ENCODE measurements at places on chromosomes 13 and 19. TPM values are rescaled to one million over a fixed set of nuclear protein-coding genes. Genes with fewer than 3 reads are reported as not detected.

GRCh38 chr13:48573213-48574007 is 40.5 kb upstream of the RCBTB2 start:
- DNase-seq = no peak

DNA sequence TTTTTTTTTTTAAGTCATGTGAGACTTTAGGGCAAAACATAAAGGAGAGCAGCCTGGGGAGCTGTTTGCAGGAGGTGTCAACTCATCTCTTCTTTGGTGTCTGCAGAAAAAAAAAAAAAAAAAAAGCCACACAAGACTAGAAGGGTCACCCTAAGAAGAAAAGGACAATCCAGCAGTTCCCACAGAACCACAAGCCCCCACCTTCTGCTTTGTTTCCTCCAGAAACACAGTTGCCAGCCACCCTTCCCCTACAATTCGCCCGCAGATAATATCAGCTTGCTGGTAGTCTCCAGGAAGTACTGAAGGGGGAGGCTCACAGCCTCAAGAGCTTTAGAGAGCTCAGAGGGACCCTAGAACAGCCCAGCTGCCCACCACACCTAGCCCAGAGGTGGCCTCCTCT is 22.3 kb upstream of the ZBTB7A start:
- DNase-seq = no peak

DNA sequence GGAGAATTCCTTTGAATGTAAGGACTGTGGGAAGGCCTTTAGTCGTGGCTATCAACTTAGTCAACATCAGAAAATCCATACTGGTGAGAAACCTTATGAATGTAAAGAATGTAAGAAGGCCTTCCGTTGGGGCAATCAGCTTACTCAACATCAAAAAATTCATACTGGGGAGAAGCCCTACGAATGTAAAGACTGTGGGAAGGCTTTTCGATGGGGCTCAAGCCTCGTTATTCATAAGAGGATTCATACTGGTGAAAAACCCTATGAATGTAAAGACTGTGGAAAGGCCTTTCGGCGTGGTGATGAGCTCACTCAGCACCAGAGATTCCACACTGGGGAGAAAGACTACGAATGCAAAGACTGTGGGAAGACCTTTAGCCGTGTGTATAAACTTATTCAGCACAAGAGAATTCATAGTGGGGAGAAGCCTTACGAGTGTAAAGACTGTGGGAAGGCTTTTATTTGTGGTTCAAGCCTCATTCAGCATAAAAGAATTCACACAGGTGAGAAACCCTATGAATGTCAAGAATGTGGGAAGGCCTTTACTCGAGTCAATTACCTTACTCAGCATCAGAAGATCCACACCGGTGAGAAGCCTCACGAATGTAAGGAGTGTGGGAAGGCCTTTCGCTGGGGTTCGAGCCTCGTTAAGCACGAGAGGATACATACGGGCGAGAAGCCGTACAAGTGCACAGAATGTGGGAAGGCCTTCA is 39.2 kb downstream of the ZNF331 start:
- DNase-seq = no peak

DNA sequence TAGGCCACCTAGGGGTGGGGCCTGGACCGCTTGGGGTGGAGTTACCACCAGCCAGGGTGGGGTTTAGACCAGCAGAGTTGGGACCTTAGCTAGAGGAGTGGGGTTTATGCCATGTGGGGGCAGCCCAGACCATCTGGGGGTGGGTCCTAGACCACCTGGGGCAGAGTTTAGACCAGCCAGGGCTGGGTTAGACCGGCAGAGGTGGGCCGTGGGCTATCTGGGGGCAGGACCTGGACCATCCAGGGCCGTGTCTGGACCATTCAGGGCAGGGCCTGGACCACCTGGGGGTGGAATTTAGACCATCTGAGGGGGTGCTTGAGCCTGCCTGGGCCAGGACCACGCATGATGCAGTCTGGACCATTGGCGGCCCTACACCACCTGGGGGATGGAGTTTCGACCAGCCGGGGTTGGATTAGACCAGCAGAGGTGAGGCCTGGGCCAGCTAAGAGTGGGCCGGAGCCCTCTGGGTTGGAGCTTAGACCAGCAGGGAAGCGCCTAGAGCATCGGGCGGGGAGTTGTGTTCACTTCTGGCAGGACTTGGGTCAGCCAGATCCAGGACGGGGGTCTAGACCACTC is 10.0 kb upstream of the CACNG6 start:
- DNase-seq = no peak

Gene SHISA7
- total RNA-seq = not detected

DNA sequence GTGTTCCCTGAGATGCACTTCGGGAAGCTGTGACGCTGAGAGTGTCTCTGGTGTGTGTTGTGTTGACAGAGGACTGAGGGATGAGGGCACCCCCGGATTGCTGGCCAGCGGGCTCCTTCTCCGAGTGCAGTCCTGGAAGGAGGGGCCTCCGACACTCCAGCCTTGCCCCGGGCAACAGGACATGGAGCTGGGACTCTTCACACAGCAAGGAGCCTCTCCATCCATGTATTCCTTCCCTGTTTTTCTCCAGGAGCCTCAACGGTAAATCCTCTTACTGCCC is 61.3 kb downstream of the SOX1 start:
- DNase-seq = no peak

Gene GGN
- 1.7 TPM for total RNA-seq

GRCh38 chr19:47499863-47500830 is 14.7 kb downstream of the NAPA start:
- DNase-seq = no peak

GRCh38 chr19:1225440-1226226 is 12.2 kb downstream of the CBARP start:
- no peak for DNase-seq

Gene FBXL3
- total RNA-seq = 35.3 TPM

- no peak for DNase-seq
These were observed 1.9 kb downstream of the UBE2S start for GRCh38 chr19:55405638-55406037.

DNA sequence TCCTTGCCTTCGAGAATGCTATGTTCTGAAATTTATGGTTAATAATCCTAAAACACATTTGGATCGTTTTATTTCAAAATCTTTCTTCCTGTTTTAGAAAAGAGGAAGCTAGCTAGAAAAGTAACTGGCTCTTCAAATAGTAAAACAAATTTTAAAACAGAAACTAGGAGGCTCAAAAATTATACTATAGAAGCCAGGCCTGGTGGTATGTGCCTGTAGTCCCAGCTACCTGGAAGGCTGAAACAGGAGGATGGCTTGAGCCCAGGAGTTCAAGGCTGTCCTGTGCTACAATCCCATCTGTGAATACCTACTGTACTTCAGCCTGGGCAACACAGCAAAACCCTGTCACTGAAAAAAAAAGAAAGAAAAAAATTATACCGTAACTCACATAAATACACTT is 57.9 kb downstream of the ELF1 start:
- DNase-seq = no peak

Gene FFAR1
- total RNA-seq = not detected

DNA sequence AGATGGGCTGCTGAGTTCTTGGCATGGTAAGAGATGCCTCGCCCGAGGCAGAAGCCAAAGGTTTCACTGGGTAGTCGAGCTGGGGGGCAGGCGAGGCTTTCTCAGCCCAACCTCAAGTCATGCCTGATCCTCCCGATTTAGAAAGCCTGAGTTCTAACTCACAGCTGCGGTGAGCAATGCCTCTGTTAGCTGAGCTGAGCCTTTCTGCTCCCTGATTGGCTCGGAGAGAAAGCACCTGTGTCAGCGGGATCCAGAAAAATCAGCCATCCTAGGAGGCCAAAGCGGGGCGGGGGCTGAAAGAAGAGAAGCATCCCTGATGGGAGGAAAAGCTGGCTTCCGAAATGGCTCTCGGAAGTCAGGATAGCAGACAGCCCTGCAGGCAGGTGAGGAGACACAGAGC is 44.7 kb downstream of the CACNA1A start:
- DNase-seq = no peak

DNA sequence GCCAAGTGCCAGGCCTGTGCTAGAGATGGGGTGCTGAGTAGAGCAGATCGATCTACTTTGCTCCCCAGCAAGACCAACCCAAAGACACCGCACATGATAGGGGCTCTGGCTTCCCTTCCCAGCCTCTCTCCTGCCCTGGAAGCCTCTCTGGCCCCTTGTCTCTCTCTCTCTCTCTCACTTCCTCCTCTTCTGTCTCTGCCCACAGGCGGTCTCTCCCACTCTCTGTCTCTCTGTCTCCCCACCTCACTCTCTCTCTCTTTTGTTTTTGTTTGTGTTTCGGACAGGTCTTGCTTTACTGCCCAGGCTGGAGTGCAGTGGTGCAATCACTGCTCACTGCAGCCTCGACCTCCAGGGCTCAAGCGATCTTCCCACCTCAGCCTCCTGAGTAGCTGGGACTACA is 1.3 kb downstream of the SELENOV start:
- no peak for DNase-seq

Gene SULT2A1
- not detected for total RNA-seq

Gene F2RL3
- total RNA-seq = not detected

- DNase-seq = no peak
These were observed 70.4 kb downstream of the SLITRK6 start for GRCh38 chr13:85728811-85729210.

GRCh38 chr19:5281588-5281987 is 59.0 kb downstream of the PTPRS start:
- DNase-seq = no peak

Gene SULT2B1
- not detected for total RNA-seq

GRCh38 chr13:28537171-28537570 is 42.2 kb upstream of the FLT1 start:
- no peak for DNase-seq

GRCh38 chr13:54928071-54928470 is 1899.5 kb downstream of the OLFM4 start:
- DNase-seq = no peak

Gene ITGBL1
- total RNA-seq = 101 TPM

DNA sequence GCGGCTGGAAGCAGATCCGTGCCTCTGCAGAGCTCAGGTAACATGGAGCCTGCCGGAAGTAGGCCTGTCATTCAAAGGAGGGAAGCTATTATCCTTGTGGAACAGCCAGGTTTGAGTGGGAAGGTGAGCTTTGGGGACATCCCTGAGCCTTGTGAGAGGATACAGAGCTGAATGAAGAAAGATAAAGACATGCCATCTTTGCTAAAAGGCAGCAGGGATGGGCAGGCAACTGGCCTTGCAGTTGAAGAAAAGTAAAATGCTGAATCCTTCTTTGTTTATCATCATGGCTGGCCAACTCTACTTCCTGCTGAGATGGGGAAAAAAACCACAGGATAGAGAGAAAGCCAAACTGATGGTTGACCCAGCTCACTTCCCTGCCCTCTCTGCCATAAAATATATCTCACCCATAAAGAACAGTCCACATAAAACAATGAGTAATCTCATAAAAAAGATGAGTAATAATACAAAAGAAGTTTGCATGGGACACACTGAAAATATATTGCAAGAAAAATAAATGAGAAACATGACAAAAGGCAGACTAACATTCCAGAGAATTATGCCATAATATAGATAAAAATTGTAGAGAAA is 226.3 kb downstream of the DLEU7 start:
- DNase-seq = peak; percentile 85

Gene DAND5
- 0.12 TPM for total RNA-seq

GRCh38 chr13:89968470-89968869 is 1379.0 kb upstream of the MIR17HG start:
- no peak for DNase-seq

Gene IGSF23
- not detected for total RNA-seq

Gene PRR19
- total RNA-seq = 1.7 TPM

DNA sequence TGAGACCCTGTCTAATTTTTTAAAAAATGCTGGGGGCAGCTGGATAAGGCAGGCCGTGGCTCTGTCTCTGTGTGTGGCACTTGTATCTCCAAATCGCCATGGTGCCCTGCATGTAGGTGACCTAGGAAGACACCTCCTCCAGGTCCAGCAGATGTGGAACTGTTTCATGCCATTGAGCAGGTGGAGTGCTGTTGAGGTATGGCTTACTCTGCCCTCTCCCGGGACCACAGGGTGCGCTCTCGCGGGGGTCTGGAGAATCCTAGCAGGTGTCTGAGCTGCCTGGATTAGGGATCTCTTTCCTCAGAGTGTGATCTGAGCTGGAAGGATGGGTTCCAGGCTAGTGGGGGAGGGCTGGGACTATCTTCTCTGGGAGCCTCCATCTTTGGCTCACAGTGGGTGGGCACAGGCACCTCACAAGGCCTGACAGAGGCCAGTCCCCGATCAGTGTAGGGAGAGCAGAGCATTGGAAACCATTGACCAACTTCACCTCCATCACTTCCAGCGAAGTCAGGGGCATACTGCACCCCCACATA is 67.7 kb upstream of the TM9SF2 start:
- no peak for DNase-seq

GRCh38 chr19:1956868-1957492 is 16.0 kb downstream of the CSNK1G2 start:
- DNase-seq = no peak

Gene PTBP1
- 421 TPM for total RNA-seq

Gene NEK5
- not detected for total RNA-seq
